Progenitor cell of endocrine pancreas (in vitro differentiated cells): ENCODE measurements at places on chromosomes 2 and 18.

- no peak for DNase-seq
These were observed 5.0 kb downstream of the B3GNT2 start for GRCh38 chr2:62200868-62201267.

- no peak for DNase-seq
These were observed 11.6 kb downstream of the CD28 start for GRCh38 chr2:203718087-203718486.

GRCh38 chr2:172395503-172395902 is 31.9 kb upstream of the ITGA6 start:
- no peak for DNase-seq

GRCh38 chr2:174662859-174663258 is 65.3 kb upstream of the WIPF1 start:
- no peak for DNase-seq

DNA sequence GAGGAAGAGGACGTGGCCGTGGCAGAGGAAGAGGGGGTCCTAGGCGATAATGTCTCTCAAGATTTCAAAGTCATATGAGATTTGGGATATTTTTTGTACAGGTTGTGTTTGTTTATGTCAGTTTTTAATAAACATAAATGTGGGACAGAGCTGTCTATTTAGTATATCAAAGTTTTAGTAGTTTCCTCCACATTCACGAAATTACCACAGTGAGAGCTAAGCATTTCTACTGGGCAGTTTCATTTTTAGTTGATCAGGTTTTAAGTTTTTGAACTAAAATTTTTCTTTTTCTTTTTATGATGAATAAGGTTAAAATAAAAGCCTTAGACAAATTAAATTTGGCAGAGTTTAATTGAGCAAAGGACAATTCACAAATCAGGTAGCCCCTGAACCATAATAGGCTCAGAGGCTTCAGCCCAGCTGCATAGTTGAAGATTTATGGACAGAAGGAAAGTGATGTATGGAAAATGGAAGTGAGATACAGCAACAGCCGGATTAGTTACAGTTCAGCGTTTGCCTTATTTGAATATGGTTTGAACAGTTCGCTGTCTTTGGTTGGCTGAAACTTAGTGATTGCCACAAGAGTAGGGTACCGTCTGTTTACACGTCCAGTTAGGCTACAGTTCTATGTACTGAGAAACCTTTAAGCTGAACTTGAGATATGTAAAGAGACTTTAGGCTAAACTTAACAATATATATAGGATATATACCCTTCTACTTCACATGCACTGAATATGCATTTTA is 17.1 kb downstream of the SNRPD1 start:
- DNase-seq, result no peak
